Activated B cell treated with CpG ODN at 0.5 μM for 24 hours (primary cell): ENCODE measurements at places on chromosomes 11 and 22.

DNA sequence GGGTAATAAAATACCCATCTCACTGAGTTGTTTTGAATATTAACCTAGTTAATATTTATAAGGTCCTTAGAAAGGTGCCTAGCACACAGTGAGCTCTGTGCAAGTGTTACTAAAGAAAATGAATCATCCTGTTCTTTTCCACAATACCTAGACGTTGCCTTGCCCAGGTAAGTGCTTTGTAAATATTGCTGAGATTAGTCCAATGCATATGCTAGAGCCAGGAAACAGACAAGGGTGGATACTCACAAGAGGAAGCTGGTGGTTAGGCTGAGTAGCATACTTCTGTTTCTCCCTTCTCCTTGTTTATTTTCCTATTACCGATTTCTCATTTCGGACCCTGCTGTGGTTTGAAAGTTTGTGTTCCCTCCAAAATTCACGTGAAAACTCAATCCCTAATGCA lies 58.1 kb upstream of the BARX2 start:
- no peaks in the 10 kb centered on the region for H3K4me1 ChIP-seq
- H3K4me3 ChIP-seq, result no peak overlapping the region
- no peak overlapping the region for H3K27ac ChIP-seq
- H3K36me3 ChIP-seq, result no peaks in the 10 kb centered on the region
- no peak for DNase-seq

GRCh38 chr11:128686021-128686741 lies 7.7 kb upstream of the FLI1 start:
- peaks cover 41% of the 10 kb centered on the region for H3K4me1 ChIP-seq
- H3K27me3 ChIP-seq, result peaks cover 25% of the 10 kb centered on the region
- H3K36me3 ChIP-seq, result no peaks in the 10 kb centered on the region
- H3K27ac ChIP-seq, result no peak overlapping the region
- DNase-seq, result peak; percentile 29

GRCh38 chr22:49402169-49402568 lies 425.5 kb downstream of the BRD1 start:
- peaks cover 5% of the 10 kb centered on the region for H3K27me3 ChIP-seq
- no peaks in the 10 kb centered on the region for H3K4me1 ChIP-seq
- H3K4me3 ChIP-seq, result no peak overlapping the region

- H3K4me3 ChIP-seq, result no peak overlapping the region
- no peaks in the 10 kb centered on the region for H3K4me1 ChIP-seq
- no peak for DNase-seq
- H3K36me3 ChIP-seq, result no peaks in the 10 kb centered on the region
- no peak overlapping the region for H3K27ac ChIP-seq
- H3K27me3 ChIP-seq, result peaks cover 30% of the 10 kb centered on the region
These were observed 37.6 kb downstream of the ZNF195 start for GRCh38 chr11:3341298-3341697.

DNA sequence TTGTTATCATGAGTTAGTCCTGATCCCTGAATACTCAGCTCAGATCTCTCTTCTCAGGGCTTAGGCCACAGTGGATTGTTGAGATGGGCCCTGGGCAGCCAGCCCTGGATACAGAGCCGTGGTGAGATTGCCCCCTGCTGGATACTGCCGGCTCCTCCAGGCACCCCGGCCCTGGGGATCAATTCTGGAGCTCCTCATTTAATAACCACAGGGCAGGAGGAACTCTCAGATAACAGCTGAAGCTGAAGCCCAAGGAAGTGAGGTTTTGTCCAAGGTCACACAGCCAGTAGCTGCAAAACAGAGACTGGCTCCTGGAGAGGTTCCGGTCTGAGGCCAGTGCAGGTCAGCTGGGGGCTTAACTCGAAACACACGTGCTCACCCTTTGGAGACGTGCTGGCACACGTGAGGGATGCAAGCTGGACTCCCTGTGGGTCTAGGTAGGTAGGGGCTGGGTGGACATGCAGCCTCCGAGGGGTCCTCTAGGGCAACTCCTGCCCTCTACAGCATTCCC lies 16.0 kb downstream of the USH1C start:
- no peak for DNase-seq
- no peaks in the 10 kb centered on the region for H3K4me1 ChIP-seq
- no peaks in the 10 kb centered on the region for H3K36me3 ChIP-seq
- no peak overlapping the region for H3K4me3 ChIP-seq
- no peaks in the 10 kb centered on the region for H3K27me3 ChIP-seq
